Progenitor cell of endocrine pancreas (in vitro differentiated cells): ENCODE measurements at places on chromosomes 2 and 18.

- DNase-seq: no peak
Observed at GRCh38 chr2:240356700-240357640, 78.5 kb upstream of the GPC1 start.

GRCh38 chr2:206225435-206226232 is 48.8 kb upstream of the ZDBF2 start:
- DNase-seq: no peak

- DNase-seq: no peak
Observed at GRCh38 chr2:147197754-147198483, 646.9 kb upstream of the ACVR2A start.

- DNase-seq: no peak
Observed at GRCh38 chr2:233528182-233528581, 38.4 kb downstream of the USP40 start.

DNA sequence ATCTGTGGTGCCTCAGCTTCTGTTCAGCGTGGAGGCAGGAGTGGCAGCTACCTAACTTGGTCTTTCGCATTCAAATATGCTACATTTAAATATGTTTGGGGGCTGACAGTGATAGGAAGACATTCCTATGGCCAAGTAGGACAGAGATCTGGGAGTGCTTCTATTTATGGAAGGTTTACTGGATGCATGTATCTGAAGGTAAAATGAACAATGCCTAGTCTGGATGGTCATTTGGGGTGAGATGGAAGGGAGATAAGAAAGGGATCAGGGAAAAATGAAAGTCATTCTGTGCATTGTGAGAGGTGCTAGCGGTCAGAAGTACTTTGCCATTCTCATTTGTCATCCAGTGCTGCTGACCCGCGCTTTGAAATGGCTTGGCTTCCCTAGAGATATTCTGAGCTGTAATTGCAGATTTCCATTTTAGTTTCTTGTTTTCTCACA is 300.9 kb upstream of the FBXO11 start:
- no peak for DNase-seq

GRCh38 chr2:175418224-175418835 is 236.8 kb upstream of the ATP5MC3 start:
- no peak for DNase-seq

DNA sequence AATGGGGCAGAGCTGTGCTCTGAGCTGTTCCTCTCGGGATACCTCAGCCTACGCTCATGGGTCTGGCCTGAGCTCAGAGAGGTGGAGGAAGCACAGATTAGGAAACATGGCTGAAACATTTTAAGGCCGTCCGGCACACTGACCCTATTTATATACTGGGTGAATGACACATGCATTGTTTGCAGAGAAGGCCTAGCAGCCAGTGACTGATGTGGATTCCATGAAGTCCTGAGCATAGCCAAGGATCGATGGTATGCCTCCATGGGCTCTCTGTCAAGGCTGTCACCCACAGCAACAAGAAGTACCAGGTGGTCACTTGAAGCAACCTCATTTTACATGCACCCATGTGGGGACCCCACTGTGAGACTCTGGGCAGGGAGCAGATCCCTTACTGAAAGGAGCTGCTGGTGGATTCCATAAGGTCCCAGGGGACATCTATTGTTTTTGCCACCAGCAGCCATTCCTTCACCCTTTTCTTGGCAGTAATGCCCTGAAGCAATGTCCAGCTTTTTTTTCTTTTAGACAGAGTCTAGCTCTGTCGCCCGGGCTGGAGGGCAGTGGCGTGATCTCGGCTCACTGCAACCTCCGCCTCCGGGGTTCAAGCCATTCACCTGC is 8.4 kb downstream of the PTMA start:
- no peak for DNase-seq

GRCh38 chr18:78908462-78909260 is 71.0 kb upstream of the SALL3 start:
- DNase-seq: no peak

- DNase-seq: no peak
Observed at GRCh38 chr2:126704434-126705160, 48.6 kb downstream of the GYPC start.

GRCh38 chr18:32550963-32551362 is 80.3 kb upstream of the GAREM1 start:
- no peak for DNase-seq
